ENCODE measurements at places on chromosomes 13 and 19. TPM values are rescaled to one million over a fixed set of nuclear protein-coding genes. Genes with fewer than 3 reads are reported as not detected.

DNA sequence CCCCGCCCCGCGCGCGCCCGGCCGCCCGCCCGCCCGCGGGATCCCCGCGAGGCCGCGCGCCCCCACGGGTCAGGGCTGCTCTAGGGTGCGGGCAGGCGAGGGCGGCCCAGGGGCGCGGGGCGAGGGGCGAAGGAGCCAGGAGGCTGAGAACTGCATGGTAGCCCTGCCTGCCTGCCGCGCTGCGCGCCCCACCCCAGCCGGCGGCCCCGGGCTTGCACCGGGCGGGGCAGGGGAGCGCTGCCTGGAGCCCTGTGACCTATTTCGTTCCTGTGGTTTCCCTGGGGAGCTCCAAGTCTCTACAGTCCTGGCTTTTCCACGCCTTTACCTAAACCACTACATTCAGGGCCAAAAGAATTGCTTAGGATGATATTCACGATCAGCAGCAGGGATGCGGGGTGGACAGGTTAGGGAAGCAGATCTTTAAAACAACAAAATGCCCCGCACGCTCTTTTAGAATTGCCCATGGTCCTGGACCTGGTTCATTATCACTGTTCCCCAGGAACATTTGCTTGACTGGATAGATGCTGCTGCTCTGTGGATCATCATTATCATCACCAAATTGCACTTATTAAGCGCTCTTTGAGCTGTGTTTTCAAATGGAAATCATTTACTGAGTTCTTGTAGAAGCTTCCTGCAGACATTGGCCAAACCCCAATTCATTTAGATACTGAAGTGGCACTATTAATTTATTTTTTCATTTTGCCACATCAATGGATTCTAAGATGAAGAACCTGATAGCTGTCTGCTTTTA lies 421 bp upstream of the GPR12 start:
- DNase-seq, result no peak
- peaks cover 5% of the 10 kb centered on the region for H3K4me1 ChIP-seq
- H3K36me3 ChIP-seq, result no peaks in the 10 kb centered on the region
- no peak overlapping the region for H3K27ac ChIP-seq

DNA sequence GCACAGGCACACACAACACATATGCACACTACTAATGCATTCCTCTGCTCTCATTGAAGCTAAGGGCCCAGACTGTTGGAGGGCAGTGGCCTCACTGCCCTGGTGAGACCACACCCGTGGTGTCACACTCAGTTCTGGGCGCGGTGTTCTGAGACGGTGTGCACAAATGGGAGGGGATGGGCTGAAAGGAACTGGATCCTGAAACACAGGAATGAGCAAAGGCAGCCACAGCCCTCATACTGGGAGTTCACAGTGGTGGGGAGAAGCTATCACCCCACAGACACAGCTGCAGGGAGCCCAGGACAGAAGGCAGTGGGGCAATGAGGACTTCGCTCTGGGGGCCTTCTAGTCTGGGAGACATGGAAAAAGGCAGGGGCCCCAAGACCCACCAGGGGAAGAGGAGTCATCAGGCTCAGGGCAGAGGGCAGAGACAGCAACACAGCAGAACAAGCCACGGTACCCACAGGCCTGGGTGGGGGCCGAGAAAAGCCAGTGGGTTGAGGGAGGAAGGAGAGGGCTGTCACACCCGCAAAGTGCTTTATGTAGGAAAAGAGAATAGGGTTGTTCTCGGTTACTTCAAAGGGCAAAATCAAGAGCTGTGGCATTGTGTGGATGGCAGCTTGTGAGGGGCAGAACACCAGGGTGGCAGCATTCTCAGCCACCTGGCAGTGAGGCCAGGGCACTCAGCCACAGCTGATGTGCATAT lies 75.4 kb upstream of the GPR183 start:
- peak overlapping the region; percentile 88 for H3K27ac ChIP-seq
- DNase-seq, result no peak
- H3K36me3 ChIP-seq, result peaks cover 37% of the 10 kb centered on the region

DNA sequence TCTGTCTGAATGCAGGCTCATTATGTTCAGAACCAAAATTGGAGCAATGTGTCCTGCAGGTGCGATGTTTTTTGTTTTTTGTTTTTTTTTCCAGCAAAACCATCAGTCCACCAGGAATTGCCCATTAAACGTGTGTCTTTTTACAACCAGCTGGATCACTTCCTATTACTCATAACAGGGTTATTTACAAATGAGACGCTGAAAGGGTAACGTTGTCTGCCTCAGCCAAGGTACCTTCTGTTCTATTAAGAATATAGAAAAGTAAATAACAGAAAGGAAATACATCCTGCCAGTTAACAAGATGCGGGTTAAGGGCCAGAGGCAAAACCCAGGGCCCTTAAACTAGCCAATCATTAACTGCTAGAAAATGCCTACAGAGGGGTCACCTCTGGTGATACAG lies 590.4 kb downstream of the TBC1D4 start:
- H3K4me1 ChIP-seq, result no peaks in the 10 kb centered on the region
- H3K27ac ChIP-seq, result no peak overlapping the region
- no peak overlapping the region for H3K4me3 ChIP-seq
- H3K36me3 ChIP-seq, result no peaks in the 10 kb centered on the region

ZNF274 gene
- 56.9 TPM for total RNA-seq

TMEM59L gene
- total RNA-seq, result not detected

- H3K27me3 ChIP-seq, result peaks cover 72% of the 10 kb centered on the region
- H3K27ac ChIP-seq, result no peak overlapping the region
- H3K4me3 ChIP-seq, result no peak overlapping the region
Measured at GRCh38 chr13:20178156-20178555, 14.6 kb downstream of the GJB2 start.

GRCh38 chr13:80109303-80109702 lies 231.6 kb downstream of the SPRY2 start:
- no peak for DNase-seq
- no peak overlapping the region for H3K4me3 ChIP-seq
- H3K4me1 ChIP-seq, result no peaks in the 10 kb centered on the region
- H3K36me3 ChIP-seq, result no peaks in the 10 kb centered on the region
- no peaks in the 10 kb centered on the region for H3K27me3 ChIP-seq

SUPT20H gene
- total RNA-seq, result 88.4 TPM

CGB8 gene
- total RNA-seq, result not detected

ETV2 gene
- 1.6 TPM for total RNA-seq

DNA sequence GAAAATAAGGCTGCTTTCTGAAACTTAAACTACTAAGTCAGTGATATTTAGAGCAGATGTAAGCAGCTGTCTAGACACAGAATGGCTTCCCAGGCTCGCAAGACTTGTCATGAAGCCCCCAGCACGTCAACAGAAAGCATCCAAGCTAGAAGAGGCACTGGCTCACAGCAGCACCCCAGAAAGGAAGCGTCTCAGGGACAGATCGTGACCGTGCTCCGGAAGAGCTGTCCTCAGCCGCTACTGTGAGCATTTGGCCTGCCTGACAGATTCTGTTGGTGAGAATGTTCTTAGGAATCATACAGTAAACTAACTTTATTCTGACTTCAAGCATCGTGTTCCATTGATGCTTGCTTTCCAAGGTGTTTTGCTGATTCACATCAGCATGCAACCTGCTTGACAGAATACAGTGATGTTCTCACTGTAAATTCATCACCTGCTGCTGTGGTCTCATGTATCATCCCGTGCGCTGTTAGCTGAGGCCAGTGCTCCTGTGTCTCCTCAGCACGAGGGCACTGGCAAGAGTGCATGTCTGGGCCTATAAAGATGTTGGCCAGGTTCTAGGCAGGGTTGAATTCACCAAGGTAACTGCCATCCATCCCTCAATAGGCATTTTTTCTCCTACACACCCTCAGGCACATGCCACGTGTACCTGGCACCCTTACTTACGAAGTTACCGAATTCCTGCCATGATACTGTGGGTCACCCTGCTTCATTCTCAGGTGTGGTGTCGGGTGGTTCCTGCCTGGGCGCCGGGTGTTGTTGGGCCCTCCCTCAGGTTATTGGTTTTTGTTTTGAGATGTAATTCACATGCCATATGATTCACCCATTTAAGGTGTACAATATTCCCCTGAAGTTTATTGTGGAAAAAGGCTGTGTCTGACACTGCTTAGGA lies 15.9 kb downstream of the SPINT2 start:
- no peak for DNase-seq
- H3K27ac ChIP-seq, result no peak overlapping the region
- peaks cover 3% of the 10 kb centered on the region for H3K36me3 ChIP-seq
- no peaks in the 10 kb centered on the region for H3K27me3 ChIP-seq
- H3K4me3 ChIP-seq, result no peak overlapping the region

DNA sequence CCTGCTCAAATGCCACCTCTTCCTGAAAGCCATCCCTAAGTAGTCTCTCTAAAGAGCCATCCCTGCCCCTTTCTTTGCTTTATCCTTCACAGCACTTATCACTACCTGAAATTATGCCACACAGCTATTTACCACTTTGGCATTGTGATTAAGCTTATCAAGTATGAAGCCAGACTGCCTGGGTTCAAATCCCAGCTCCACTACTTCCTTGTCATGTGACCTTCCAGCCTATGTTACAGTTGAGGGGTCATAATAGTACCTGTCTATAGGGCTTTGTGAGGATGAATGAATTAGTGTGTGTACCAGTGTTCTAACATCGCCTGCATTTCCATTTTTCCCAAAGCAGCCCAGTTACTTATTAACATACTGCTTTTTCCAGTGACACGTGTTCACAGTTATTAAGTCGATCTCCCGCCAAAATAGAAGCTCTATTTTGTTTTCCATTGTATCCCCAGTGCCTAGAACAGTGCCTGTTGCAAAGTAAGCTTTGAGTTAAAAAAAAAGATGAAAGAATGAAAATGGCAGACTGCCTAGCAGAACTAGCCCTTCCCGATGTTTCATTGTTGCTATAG lies 32.8 kb downstream of the ZSWIM9 start:
- H3K27ac ChIP-seq, result no peak overlapping the region
- peaks cover 20% of the 10 kb centered on the region for H3K4me1 ChIP-seq
- no peak overlapping the region for H3K4me3 ChIP-seq

LILRA1 gene
- total RNA-seq, result not detected

SLC7A9 gene
- 0.42 TPM for total RNA-seq

FGF21 gene
- not detected for total RNA-seq

GRCh38 chr19:7589822-7590221 lies 5.8 kb upstream of the CAMSAP3 start:
- H3K27me3 ChIP-seq, result peaks cover 14% of the 10 kb centered on the region
- no peak overlapping the region for H3K27ac ChIP-seq
- no peak overlapping the region for H3K4me3 ChIP-seq
- H3K36me3 ChIP-seq, result no peaks in the 10 kb centered on the region
- no peak for DNase-seq

PIK3R2 gene
- 12.9 TPM for total RNA-seq

RFX2 gene
- total RNA-seq, result 12.2 TPM

- peak overlapping the region; percentile 89 for H3K4me3 ChIP-seq
- H3K4me1 ChIP-seq, result peaks cover 9% of the 10 kb centered on the region
- no peaks in the 10 kb centered on the region for H3K27me3 ChIP-seq
- H3K27ac ChIP-seq, result peak overlapping the region; percentile 90
- no peaks in the 10 kb centered on the region for H3K36me3 ChIP-seq
Measured at GRCh38 chr19:29845574-29846176, 33.9 kb downstream of the CCNE1 start.

DNA sequence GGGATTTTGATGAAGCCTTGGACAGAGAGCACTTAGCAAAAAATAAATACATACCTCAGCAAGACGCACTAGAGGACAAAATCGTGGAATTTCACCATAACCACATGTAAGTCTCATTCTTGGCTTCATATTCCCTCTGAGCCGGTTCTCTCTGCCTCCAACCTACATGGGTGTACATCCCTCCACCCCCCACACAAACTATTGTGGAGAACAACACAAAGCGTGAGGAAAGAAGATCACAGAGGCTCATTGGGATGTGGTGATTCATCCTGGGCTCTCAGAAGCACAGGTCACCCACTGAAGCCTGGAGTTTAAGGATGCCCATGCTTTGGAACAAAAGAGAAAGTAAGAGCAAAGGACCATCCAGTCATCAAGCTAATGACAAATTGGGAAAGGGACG lies 192.2 kb downstream of the STK24 start:
- no peak overlapping the region for H3K4me3 ChIP-seq
- H3K4me1 ChIP-seq, result no peaks in the 10 kb centered on the region
- no peaks in the 10 kb centered on the region for H3K36me3 ChIP-seq
- no peak overlapping the region for H3K27ac ChIP-seq

GRCh38 chr13:48564056-48564455 lies 31.2 kb upstream of the RCBTB2 start:
- peaks cover 24% of the 10 kb centered on the region for H3K36me3 ChIP-seq
- H3K27ac ChIP-seq, result no peak overlapping the region
- H3K4me1 ChIP-seq, result peaks cover 53% of the 10 kb centered on the region
- peaks cover 51% of the 10 kb centered on the region for H3K27me3 ChIP-seq

All from activated naive CD8-positive, alpha-beta T cell treated with anti-CD3 and anti-CD28 coated beads, Interleukin-2, amount 10 ng/mL, durations not matched to agents 7 days and 5 days (primary cell).